ENCODE measurements at places on chromosomes 5 and 9.

DNA sequence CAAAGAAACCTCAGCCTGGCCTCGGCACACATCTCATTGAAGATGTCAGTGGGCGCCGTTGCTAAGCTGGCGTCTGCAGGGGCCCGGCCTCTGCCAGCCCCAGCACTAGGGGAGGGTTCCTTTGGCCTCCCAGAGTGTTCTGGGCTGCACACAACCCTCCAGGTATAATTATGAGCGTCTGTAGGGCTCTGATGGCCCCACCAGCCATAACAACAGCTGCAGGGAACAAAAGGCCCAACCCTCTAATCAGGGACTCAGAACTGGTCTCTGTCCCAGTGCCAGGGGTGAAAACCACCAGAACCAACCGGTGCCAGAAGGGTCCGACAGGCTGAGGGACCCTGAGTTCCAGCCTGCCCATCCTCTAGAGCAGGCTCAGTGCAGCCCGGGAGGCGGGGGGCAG lies 39.5 kb upstream of the SLC12A7 start:
- DNase-seq = no peak

- no peak for DNase-seq
These were observed 19.5 kb downstream of the MYMK start for GRCh38 chr9:133505186-133505830.

- no peak for DNase-seq
These were observed 32.9 kb downstream of the TMEM252 start for GRCh38 chr9:68507806-68508145.

GRCh38 chr5:65073250-65073661 lies 304.5 kb downstream of the CWC27 start:
- DNase-seq = no peak

DNA sequence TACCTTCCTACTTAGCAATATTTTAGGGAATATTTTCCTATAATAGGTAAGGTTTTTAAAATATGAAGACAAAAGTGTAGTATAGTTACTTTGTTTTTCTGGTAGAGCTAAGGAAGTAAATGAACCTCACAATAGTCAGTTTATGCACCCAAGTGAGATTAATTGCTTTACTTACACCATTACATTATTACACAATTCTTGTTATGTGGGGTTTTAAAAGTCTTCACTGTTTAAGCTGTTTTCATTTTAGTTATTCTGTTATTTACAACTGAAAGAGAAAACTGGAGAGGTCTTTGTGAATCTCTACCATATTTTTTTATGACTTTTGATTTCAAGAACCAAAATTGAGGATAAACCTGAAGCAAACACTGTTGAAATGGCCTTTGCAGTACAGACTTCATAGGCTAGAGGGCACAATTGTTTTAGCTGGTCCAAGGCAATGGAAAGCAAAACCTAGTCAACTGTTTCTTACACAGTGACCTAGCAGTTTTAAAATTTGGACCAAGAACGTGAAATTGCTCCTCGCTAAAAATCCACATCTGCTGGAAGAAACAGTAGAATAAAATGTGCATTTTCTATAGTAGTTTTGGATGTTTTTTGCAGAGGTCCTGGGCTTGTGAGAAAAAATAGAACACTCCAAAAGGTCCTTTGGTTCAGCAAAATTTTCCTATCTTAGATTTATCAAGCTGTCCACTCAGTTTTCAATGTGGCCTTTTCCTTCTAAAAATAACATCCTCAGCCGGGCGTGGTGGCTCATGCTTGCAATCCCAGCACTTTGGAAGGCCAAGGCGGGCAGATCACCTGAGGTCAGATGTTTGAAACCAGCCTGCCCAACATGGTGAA lies 66.4 kb upstream of the FER start:
- no peak for DNase-seq

- no peak for DNase-seq
These were observed 3.1 kb downstream of the TMOD1 start for GRCh38 chr9:97504381-97505216.

GRCh38 chr9:135461936-135462335 lies 17.6 kb upstream of the PPP1R26 start:
- no peak for DNase-seq

GRCh38 chr9:104774132-104774531 lies 10.2 kb downstream of the NIPSNAP3B start:
- no peak for DNase-seq

GRCh38 chr9:124311283-124311682 lies 53.5 kb downstream of the NEK6 start:
- DNase-seq = no peak

DNA sequence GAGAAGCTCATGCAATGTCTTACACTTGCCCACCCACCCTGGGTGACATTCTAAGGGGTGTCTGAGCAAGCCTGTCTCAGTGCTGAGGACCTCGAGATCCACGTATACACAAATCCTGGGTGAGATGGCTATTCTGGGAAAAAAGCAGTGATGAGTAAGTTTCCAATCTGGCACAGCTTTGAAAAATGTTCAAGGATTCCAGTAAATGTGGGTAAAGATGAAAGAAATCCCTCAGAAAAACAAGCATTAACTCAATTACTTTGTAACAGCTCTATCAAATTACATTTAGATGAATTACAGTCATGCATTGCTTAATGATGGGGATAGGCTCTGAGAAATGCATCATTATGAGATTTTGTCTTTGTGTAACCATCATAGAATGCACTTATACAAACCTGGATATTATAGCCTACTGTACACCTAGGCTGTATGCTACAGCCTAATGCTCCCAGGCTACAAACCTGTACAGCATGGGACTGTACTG lies 26.9 kb downstream of the GOLM1 start:
- DNase-seq = no peak

DNA sequence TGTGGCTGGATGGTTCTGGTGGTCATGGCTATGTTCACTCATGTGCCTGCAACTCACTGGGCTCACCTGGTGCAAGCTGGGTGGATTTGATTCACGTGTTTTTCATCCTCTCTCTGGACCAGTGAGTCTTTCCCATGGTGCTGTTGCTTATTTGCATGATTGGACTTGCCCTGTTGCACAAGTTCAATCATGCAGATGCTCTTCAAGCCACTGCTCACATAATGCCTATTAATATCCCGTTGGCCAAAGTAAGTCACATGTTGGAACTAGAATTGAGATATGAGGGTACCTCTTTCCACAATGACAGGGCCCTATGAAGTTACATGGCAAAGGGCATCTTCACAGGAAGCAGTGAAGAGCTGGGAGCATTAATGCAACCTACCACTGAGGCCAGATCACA lies 26.5 kb upstream of the MROH2B start:
- DNase-seq = no peak

DNA sequence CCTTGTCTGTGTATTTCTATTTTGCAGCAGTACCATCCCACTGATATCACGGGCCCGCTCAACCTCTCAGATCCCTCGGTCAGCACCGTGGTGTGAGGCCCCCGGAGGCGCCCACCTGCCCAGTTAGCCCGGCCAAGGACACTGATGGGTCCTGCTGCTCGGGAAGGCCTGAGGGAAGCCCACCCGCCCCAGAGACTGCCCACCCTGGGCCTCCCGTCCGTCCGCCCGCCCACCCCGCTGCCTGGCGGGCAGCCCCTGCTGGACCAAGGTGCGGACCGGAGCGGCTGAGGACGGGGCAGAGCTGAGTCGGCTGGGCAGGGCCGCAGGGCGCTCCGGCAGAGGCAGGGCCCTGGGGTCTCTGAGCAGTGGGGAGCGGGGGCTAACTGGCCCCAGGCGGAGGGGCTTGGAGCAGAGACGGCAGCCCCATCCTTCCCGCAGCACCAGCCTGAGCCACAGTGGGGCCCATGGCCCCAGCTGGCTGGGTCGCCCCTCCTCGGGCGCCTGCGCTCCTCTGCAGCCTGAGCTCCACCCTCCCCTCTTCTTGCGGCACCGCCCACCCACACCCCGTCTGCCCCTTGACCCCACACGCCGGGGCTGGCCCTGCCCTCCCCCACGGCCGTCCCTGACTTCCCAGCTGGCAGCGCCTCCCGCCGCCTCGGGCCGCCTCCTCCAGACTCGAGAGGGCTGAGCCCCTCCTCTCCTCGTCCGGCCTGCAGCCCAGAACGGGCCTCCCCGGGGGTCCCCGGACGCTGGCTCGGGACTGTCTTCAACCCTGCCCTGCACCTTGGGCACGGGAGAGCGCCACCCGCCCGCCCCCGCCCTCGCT lies 1.9 kb downstream of the LRRC26 start:
- no peak for DNase-seq

Measured in cortex of kidney (tissue), 1 donor.